Mesothelial cell of epicardium (in vitro differentiated cells): ENCODE measurements at places on chromosomes 2 and 18.

- H3K4me1 ChIP-seq = peaks cover 3% of the 10 kb centered on the region
- H3K4me3 ChIP-seq = no peak overlapping the region
- no peak overlapping the region for H3K27ac ChIP-seq
- H3K36me3 ChIP-seq = peaks cover 2% of the 10 kb centered on the region
- H3K27me3 ChIP-seq = no peaks in the 10 kb centered on the region
Measured at GRCh38 chr2:101655702-101656422, 41.6 kb upstream of the MAP4K4 start.

- peaks cover 10% of the 10 kb centered on the region for H3K4me1 ChIP-seq
- no peak overlapping the region for H3K27ac ChIP-seq
- no peaks in the 10 kb centered on the region for H3K36me3 ChIP-seq
- no peaks in the 10 kb centered on the region for H3K27me3 ChIP-seq
Measured at GRCh38 chr2:69589973-69590652, 53.4 kb downstream of the AAK1 start.

GRCh38 chr2:70475266-70475665, 78.4 kb downstream of the TGFA start:
- H3K27me3 ChIP-seq = peaks cover 49% of the 10 kb centered on the region
- peaks cover 17% of the 10 kb centered on the region for H3K4me1 ChIP-seq
- no peak overlapping the region for H3K27ac ChIP-seq
- no peak for DNase-seq
- no peaks in the 10 kb centered on the region for H3K36me3 ChIP-seq

DNA sequence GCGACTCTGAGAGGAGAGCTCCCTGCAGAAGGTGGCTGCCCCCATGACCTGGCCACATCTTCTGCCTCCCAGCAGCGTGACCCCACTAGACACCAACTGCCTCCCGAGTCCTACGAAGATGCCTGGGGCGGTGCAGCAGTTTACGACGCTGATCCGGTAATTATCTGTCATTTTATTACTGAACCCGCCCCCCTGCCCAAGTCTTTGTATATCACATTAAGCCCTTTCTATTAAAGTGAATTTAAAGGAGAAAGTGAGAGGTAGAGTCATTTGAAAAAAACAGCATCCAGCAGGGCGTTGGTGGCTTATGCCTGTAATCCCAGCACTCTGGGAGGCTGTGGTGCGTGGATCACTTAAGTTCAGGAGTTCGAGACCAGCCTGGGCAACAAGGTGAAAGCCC, 33.4 kb downstream of the ABCG8 start:
- no peak for DNase-seq
- H3K4me1 ChIP-seq = no peaks in the 10 kb centered on the region
- H3K4me3 ChIP-seq = no peak overlapping the region
- H3K27ac ChIP-seq = no peak overlapping the region

GRCh38 chr2:96877631-96878092, 7.8 kb upstream of the SEMA4C start:
- H3K36me3 ChIP-seq = no peaks in the 10 kb centered on the region
- peaks cover 72% of the 10 kb centered on the region for H3K4me1 ChIP-seq
- H3K27ac ChIP-seq = no peak overlapping the region

- H3K27ac ChIP-seq = no peak overlapping the region
- DNase-seq = no peak
Measured at GRCh38 chr2:60958800-60959199, 58.7 kb upstream of the PEX13 start.

DNA sequence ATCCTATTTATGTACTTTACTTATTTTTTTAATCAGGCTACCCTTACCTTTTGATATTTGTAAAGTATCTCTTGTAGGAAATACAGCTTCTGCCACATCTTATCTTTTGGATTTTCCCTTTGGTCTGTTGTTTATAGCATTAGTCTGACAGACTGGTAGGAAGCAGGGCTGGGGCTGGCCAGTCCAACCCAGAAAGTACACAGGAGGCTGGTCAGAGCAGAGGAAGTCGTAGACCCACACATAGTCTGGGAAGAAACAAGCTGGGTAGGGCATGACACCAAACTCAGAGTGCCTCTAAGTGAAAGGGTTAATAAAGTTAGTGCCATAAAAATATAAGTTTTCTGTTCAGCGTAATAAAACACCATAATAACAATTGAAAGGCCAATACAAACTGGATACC, 51.7 kb downstream of the BOLA3 start:
- peaks cover 33% of the 10 kb centered on the region for H3K36me3 ChIP-seq
- no peak overlapping the region for H3K27ac ChIP-seq

DNA sequence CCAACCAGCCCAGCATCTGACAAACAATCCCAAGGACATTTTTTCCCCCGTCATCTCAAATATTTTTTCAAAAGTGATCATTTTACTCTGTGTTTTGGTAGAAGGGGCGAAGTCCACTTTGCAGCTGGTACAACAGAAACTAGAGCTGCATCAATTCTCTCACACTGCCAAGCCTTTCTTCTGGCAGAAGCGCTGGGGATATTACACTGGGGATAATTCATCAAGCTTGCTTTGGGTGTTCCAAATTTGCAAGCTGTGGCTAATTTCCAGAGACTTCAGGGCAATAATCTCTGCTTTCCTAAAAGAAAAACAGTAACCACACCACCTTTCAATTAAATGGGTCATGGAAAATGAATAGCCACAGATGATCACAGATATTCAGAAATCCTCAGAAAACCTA, 238.3 kb downstream of the SLC8A1 start:
- H3K4me3 ChIP-seq = no peak overlapping the region
- H3K27me3 ChIP-seq = no peaks in the 10 kb centered on the region
- peaks cover 13% of the 10 kb centered on the region for H3K4me1 ChIP-seq
- H3K27ac ChIP-seq = no peak overlapping the region
- no peak for DNase-seq
- peaks cover 15% of the 10 kb centered on the region for H3K36me3 ChIP-seq

- no peaks in the 10 kb centered on the region for H3K36me3 ChIP-seq
- no peak overlapping the region for H3K4me3 ChIP-seq
- no peak for DNase-seq
- H3K4me1 ChIP-seq = peaks cover 6% of the 10 kb centered on the region
- no peak overlapping the region for H3K27ac ChIP-seq
Measured at GRCh38 chr2:101382442-101382841, 4.9 kb downstream of the CREG2 start.

GRCh38 chr18:78769502-78770105, 210.0 kb upstream of the SALL3 start:
- no peak overlapping the region for H3K4me3 ChIP-seq
- peaks cover 7% of the 10 kb centered on the region for H3K27me3 ChIP-seq
- H3K36me3 ChIP-seq = no peaks in the 10 kb centered on the region
- H3K4me1 ChIP-seq = peaks cover 11% of the 10 kb centered on the region
- no peak for DNase-seq

DNA sequence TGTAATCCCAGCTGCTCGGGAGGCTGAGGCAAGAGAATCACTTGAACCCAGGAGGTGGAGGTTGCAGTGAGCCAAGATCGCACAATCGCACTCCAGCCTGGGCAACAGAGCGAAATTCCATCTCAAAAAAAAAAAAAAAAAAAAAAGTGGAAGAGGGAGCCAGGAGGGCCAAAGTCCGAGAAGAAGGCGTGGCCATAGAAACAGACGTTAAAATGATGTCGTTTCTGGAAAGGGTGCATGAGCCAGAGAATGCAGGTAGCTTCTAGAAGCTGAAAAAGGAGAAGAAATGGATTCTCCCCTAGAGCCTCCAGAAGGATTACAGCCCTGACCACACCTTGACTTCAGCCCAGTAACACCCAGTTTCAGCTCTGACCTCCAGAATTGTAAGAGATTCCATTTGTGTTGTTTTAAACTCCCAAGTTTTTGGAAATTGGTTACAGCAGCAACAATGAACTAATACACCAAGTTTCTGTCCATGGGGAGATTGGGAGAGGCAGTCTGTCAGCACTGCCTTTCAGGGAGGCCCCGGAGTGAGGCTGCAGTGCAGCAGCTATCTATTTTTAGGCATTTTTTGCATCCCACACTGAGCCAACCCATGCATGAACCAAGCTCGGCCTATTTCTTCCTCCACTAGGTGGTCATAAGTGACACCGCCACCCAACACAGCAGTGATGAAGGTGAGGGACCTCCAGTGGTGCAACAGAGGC, 14.2 kb upstream of the TRAF3IP1 start:
- no peaks in the 10 kb centered on the region for H3K36me3 ChIP-seq
- H3K27me3 ChIP-seq = peaks cover 2% of the 10 kb centered on the region
- DNase-seq = no peak
- no peak overlapping the region for H3K4me3 ChIP-seq
- no peaks in the 10 kb centered on the region for H3K4me1 ChIP-seq

DNA sequence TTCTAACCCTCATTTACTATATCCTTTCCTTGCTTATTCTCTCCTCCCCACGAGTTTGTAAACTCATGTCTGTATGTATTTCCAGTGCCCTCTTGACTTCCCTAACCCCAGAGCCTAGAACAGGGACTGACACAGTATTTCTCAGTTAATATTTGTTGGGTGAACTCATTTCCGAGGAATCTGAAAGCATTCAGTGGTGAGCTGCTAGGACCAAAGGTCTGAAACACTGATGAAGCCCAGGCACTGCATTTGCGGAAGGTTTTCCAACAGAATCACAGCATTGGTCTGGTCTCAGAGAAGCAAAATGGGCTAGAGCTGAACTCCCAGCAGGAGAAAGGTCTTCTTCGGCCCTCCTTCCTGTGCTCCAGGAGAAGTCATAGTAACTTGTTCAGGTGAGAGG, 56.8 kb downstream of the SOX11 start:
- no peaks in the 10 kb centered on the region for H3K4me1 ChIP-seq
- peaks cover 48% of the 10 kb centered on the region for H3K27me3 ChIP-seq
- DNase-seq = no peak
- no peak overlapping the region for H3K27ac ChIP-seq
- no peaks in the 10 kb centered on the region for H3K36me3 ChIP-seq
- no peak overlapping the region for H3K4me3 ChIP-seq

DNA sequence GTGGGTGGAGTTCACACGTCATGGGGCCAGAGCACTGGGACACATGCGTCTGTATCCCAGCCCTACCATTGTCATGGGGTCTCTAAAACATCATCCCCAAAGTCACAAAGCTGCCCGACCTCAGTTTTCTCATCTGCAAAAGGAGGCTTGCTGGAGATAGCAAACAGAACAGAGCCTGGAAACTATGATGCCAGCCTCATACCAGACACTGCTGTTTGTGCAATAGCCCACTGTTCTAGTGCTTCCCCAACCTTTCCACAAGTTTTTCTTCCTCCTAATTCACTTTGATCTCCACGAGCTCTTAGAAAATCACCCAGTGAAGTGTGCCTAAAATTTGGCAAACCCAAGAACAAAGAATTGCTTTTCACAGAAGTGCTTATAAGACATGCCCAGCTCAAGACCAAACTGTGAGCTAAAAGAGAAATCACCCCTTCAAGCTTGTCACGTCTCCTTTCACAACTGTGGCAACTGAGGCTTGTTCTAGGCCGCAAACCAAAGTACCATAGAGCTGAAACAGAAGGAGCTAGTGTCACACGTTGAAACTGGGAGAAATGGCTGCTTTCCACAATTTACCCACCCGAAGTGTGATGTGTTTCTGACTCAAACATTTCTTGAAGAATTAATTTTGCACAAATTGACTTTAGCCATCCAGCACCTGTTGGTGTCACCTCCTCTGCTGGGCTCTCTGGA, 162.7 kb upstream of the ID2 start:
- H3K4me1 ChIP-seq = no peaks in the 10 kb centered on the region
- DNase-seq = no peak
- H3K27ac ChIP-seq = no peak overlapping the region

- H3K27me3 ChIP-seq = no peaks in the 10 kb centered on the region
- no peaks in the 10 kb centered on the region for H3K4me1 ChIP-seq
- DNase-seq = no peak
- H3K36me3 ChIP-seq = no peaks in the 10 kb centered on the region
Measured at GRCh38 chr18:52813635-52814416, 473.8 kb downstream of the DCC start.

DNA sequence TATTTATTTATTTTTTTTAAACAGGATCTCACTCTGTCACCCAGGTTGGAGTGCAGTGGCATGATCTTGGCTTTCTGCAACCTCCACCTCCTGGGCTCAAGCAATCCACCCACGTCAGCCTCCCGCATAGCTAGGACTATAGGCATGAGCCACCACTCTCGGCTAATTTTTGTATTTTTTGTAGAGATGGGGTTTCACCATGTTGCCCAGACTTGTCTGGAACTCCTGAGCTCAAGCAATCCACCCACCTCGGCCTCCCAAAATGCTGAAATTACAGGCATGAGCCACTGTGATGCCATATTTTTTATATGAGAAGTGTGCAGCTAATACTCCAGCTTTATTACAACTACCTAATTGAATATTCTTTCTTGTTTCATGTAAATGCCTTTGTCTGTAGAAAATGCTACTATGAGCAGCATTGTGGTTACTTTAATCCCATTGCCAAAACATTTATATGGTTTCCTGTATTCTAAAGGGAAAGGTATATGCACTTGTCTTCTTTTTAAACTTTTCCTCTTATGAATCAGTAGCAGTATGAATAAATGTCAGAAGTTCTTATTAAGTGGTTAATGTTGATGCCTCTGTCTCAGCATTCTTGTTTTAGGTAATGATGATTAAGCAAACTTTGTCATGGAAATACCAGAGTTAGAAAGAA, 9.5 kb upstream of the BCL2L11 start:
- H3K4me1 ChIP-seq = peaks cover 11% of the 10 kb centered on the region
- H3K27me3 ChIP-seq = peaks cover 11% of the 10 kb centered on the region
- H3K36me3 ChIP-seq = no peaks in the 10 kb centered on the region
- DNase-seq = no peak
- no peak overlapping the region for H3K27ac ChIP-seq
- no peak overlapping the region for H3K4me3 ChIP-seq

DNA sequence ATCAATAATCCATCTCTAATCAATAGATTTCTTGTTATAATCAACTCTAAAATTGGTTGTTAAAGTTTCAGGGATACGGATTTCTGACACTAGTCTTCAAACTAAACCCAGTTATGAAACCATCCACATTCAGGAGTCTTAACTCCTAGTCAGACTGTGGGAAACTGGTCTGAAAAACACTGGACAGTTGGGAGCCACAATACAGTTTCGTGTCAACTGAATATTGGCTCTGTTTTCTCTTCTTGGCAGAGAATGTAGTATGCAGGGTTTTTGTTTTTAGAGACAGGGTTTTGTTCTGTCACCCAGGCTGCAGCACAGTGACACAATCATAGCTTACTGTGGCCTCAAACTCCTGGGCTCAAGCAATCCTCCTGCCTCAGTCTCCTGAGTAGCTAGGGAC, 123.1 kb downstream of the RTTN start:
- no peak for DNase-seq
- no peaks in the 10 kb centered on the region for H3K27me3 ChIP-seq
- H3K4me3 ChIP-seq = no peak overlapping the region

DNA sequence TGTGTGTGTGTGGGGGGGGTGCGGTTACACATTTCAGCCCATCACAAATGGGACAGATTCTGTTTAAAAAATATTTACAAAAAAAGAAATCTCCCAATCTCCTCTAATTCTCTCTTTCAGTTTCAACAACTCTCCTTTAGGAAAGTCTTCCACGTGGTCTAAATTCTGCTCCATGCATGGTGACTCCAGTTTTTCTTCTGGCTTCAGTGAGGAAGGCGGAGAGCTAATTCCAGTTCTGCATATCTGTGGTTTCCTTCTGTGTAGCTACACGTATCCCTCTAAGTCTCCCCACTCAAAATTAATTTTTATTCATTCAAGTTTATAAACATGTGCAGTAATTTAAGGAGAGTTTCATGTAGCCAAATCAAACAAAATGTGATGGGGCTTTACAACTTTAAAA, 111.6 kb downstream of the SLC4A3 start:
- H3K4me1 ChIP-seq = peaks cover 13% of the 10 kb centered on the region
- H3K36me3 ChIP-seq = no peaks in the 10 kb centered on the region
- no peak overlapping the region for H3K4me3 ChIP-seq
- H3K27ac ChIP-seq = no peak overlapping the region
- DNase-seq = no peak
